ENCODE measurements at places on chromosomes 6 and 20.

DNA sequence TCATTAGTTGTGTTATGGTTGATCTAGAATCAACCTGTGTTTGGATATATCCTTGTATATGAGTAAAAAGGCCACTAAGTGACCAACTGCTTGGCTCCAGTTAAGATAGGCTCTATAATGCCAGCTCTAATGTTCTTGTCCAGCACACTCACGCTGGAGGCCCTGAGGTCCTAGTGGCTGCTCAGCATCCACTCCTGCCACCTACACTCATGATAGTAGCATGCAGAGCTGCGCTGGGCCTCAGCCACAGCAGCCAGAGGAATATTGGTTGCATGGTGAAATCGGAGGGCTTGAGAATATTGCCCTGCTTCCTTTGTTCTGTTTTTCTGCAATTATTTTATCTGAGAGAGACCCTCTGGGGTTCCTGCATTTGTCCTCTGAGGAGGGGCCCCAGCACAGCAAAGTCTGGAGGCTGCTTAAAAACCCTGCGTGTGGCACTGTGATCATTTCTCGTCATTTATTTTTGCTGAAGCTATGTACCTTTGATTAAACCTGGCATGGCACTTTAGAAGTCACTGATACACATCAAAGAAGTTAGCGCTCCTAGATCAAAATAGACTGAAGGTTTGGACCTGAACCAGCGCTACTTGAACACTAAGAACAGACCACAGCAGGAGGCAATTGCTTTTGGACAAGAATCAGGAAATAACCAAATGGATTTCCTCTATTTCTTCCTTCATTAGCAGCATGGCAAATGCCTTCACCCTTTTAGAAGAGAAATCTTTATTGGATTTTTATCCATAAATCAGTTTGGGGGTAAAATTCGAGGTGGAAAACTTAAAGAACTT is 398.4 kb upstream of the ID4 start:
- no peak for DNase-seq

- DNase-seq = no peak
Observed at GRCh38 chr20:22556565-22557056, 27.8 kb downstream of the FOXA2 start.

DNA sequence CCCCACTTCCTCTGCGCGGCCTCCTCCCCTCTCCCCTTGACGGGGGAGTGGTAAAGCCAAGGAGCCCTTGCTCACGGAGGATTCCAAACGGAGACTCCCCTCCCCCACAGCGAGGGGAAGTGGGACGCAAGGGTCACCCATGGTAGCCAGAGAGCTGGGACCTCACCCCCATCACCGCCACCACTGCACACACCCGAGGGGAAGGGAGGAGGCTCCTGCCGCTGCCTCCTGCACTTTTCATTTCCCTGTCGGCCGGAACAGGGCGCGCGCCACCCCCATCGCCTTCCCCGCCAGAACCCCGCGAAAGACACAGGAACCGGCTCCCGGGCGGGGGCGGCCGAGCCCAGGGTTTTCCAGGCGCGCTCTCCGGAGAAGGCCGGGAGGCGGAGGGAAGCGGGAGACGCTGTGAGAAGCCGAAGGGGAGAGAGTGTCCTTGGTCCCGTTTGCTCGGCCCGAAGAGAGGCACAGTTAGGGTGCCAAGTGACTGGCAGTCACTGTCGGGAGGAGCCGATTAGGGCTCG is 789 bp downstream of the CCND3 start:
- peak; percentile 68 for DNase-seq

GRCh38 chr6:4941782-4942672 is 61.8 kb downstream of the RPP40 start:
- no peak for DNase-seq

DNA sequence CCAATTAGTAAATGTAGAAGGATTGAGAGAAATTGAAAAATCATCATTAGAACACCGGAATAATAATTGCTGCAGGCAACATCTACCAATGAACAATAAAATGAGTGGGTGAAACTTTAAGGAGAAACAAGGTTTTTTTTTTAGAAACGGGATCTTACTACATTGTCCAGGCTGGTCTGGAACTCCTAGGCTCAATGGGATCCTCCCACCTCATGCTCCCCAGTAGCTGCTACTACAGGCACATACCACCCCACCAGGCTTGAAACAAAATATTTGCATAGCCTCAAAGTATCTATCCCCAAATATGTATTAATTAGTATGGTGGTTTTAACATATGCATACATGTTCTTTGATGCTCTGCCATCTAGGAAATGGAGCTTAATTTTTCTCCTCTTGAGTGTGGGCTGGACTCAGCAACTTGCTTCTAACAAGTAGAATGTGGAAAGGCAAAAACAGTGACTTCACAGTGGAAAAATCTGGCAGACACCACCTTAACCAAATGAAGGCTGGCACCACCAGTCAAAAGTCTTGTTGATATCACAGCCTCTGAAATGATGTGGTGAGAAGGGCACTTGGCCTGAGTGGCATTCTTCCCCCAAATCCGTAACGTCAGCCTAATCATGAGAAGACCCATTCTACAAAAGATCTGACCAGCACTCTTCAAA is 12.1 kb downstream of the NRSN2 start:
- no peak for DNase-seq

- no peak for DNase-seq
Observed at GRCh38 chr20:41405436-41405835, 38.8 kb upstream of the EMILIN3 start.

DNA sequence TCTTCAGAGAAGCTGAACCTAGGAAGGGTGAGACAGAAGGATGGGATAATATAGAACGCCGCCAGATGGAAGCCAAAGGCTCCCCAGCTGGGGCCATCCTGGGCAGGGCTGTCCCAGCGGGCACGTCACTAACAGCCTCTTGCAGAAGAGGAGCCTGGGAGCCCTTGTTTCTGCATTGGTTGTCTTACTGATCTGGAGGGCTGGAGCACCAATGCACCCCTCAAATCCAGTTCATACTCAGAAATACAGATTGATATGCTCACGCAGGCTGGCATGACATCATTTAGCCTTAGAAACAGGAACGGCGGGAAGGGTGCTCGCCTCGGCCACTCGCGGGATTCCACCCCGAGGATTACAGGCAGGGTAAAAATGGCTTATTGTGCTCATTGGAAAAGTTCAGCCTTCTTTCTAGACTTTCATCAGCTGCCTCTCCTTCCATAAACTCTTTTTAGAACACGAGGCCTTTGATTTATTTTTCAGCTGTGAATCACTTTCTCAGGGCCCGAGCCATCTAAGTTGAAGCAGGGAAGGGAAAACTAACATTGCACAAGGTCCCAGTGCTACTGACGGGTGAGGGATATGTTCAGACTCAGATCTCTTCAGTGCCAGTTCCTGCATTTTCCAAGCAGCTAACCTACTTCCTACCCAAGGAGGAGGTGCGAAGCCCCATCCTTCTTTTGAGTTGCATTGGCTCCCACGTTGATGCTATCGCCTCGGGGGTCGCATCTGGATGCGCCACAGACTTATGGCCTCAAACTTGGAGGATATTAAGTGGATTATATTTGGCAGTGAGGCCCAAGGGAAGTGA is 82.3 kb downstream of the GMPR start:
- no peak for DNase-seq

DNA sequence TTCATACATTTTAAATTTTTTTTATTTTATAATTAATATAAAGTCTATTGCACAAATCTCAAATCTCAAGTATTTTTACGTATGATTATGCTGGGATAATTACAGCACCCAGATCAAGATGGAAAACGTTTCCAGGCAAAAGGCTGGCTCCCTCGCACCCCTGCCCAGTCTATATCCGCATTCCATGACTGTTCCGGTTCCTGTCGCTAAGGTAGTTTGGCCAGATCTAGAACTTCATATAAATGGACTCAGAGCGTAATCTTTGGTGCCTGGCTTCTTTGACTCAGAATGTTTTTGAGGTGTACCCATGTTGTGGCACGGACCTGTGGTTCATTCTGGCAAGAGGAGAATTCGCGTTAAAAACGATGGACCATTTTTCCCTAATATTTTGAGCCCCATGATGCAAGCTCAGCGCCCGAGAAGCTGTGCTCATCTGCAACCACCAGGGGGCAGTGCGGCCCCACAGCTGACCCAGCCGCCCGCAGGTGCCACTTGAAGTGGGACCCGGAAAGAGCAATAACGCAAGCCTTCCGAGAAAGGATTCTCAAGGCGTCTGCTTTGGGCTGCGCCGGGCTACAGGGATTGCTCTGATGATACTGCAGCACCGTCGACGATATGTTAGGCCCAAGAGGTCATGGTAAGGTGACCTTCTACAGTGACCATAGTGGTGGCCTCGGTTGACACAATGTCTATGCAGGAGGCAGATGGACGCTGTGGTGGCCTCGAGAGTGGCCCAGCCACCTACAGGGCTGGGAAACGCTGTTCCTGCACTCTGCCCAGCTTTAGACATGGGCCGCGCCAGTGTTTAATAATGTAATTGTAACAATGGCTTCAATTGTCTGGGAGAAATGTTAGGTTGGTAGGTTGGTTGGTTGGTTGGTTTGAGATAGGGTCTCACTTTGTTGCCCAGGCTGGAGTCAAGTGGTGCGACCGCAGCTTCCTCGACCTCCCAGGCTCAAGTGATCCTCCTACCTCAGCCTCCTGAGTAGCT is 160.1 kb downstream of the ZMYND8 start:
- DNase-seq = peak; percentile 77

GRCh38 chr6:29737707-29738630 is 14.7 kb downstream of the HLA-F start:
- DNase-seq = no peak

GRCh38 chr20:63102721-63103375 is 96.1 kb upstream of the BHLHE23 start:
- peak; percentile 64 for DNase-seq

DNA sequence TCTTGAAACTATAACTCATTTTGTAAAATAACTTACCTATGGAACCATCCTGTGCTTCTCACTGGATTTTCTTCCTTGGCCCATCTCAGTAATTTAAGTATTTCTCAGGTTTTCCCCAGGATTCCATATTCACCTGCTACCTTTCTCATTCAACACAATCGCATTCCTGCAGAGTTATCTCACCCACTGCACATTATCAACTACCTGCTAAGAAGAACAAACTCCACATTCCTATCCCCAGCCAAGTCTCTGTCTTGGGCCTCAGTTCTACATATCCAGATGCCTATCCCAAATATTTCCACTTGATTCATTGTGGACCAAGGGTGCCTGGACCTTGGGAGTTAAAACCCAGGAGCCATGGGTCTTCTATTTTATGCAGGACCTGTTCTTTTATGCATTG is 60.2 kb upstream of the KCNQ5 start:
- DNase-seq = no peak

DNA sequence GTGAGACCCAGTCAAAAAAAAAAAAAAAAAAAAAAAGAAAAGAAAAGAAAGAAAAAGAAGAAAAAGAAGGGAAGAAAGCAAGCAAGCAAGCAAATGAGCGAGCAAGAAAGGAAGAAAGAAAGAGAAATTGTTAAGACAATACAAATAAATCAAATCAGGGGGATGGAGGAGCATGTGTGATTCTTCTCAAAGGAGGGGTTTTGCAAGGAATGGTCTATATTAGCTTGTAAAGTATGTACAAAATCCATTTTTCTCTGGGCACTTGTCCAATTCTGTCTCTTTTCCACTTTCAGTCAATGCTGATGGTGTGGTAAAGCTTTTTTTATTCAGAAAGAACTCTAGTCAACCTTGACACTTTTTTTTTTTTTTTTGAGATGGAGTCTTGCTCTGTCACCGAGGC is 133.7 kb upstream of the TNFAIP3 start:
- DNase-seq = no peak

DNA sequence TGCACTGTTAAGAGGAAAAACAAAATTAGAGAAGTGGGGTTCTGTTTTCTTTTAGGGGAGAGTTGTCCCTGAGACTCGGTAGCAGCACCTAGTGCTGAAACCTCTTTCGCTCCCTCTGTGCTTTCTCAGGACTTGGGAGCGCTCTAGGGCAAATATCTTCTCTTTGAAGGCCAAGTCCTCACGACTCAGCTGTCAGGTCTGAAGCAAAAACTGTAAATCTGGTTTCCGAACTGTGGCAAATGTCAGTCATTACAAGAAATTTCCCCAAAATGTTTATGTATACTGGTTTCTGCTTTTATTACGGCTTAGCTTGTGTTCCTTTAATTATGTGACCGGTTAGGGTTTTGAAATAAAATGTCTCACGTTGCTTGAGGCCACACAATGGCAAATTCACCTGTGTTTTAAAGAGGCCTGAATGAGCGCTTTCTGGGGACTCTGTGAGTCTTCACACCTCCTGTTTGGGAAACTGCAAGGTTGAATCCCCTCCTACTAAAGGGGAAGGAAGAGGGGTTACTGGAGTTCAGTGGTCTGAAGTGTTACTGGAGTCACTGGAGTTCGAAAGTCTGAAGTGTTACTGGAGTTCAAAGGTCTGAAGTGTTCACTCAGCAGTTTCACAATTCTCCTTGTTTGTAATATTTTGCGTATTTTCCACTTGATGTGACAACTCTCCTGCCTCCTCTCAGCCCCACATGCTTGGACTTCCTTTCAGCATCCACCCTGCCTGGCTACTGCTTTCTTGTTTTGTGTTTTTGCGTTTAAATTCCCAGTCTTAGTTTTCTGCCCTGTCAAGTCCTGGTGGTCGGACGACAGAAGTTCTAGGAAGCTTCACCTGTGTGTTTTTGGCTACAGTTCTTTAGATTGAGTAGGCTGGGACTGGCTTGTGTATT is 1.6 kb downstream of the SMPDL3A start:
- DNase-seq = no peak

GRCh38 chr6:44246663-44247337 is at the start of gene HSP90AB1:
HSP90AB1 (plus strand) TSS chr6:44247101; CDS start chr6:44248630, 1,529 bp downstream.
- DNase-seq = peak; percentile 94

- DNase-seq = no peak
Observed at GRCh38 chr6:100230953-100231316, 233.8 kb downstream of the SIM1 start.

DNA sequence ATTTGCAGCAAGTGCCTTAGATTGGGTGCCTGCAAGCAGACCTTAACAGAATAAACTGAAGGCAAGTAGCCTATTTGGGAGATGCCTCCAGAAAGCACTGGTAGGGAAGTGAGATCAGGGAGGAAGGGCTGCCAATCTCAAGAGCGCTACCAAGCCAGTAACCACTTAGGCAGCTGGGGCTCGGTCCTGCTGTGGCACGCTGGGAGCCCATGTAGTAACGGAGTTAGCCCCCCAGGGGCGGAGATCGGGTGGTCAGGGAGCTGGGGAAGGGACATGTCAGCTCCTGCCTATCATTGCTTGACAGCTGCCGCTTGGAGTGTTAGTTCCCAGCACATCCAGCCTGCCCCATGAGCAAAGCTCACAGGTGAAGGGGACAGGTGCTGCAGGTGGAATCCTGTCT is 127.0 kb downstream of the CEBPB start:
- no peak for DNase-seq

GRCh38 chr6:10413262-10413849 is 1.5 kb downstream of the TFAP2A start:
- DNase-seq = no peak

DNA sequence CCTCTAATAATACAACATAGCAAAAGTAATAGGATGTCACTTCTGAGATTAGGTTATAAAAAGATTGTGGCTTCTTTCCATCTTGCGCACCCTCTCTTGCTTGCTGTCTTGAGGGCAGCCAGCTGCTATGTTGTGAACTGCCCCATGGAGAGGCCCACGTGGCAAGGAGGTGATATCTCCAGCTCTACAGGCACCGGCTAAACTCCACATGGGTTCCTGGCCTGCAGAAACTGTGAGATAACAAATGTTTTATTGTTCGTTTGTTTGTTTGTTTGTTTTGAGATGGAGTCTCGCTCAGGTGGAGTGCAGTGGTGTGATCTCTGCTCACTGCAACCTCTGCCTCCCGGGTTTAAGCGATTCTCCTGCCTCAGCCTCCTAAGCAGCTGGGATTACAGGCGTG is 38.0 kb downstream of the CD40 start:
- DNase-seq = no peak

Data from right forelimb (tissue), 1 donor.